ENCODE measurements at places on chromosomes 6 and 20. TPM values are rescaled to one million over a fixed set of nuclear protein-coding genes. Genes with fewer than 3 reads are reported as not detected.

The COL12A1 gene
- polyA plus RNA-seq, result not detected

DNA sequence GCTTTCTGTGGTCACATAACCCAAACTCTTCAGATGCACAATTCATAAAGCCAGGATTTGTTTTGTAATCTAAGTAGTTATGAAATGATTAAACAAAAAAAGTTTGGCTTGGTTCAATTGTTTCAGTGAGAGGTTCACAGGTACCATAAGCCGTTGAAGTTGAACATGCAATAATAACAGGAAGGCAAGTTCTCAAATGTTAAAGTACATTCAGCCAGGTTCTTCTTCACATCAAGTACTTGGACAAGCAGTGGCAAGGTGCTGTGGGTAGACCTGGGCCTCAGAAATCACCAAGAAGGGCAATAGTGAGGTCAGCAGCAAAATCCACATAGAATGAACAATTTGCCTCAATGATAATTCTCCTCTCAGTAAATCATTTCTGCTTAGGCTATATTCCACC, 175.5 kb downstream of the EPM2A start:
- H3K27me3 ChIP-seq, result no peaks in the 10 kb centered on the region
- DNase-seq, result no peak
- H3K27ac ChIP-seq, result no peak overlapping the region
- no peaks in the 10 kb centered on the region for H3K36me3 ChIP-seq
- no peaks in the 10 kb centered on the region for H3K4me1 ChIP-seq

GRCh38 chr20:11918391-11918845, 725 bp downstream of the BTBD3 start:
- H3K4me1 ChIP-seq, result no peaks in the 10 kb centered on the region
- H3K27me3 ChIP-seq, result no peaks in the 10 kb centered on the region
- no peak overlapping the region for H3K27ac ChIP-seq
- H3K36me3 ChIP-seq, result peaks cover 11% of the 10 kb centered on the region
- DNase-seq, result no peak

DNA sequence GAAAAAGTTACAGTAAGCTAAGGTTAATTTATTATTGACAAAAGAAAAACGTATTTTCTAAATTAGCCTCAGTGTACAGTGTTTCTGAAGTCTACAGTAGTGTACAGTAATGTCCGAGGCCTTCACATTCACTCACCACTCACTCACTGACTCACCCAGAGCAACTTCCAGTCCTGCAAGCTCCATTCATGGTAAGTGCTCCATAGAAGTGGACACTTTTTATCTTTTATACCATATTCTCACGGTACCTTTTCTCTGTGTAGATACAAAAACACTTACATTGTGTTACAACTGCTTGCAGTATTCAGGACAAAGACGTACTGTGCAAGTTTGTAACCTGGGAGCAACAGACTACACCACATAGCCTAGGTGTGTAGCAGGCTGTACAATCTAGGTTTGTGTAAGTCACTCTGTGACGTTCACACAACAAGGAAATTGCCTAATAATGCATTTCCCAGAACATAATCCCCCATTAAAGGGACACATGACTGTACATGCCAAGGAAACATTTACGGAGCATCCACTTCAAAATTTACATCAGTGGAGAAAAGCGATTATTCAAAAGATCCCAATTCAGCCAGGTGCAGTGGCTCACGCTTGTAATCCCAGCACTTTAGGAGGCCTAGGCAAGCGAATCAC, 133.4 kb downstream of the BANF2 start:
- no peak overlapping the region for H3K4me3 ChIP-seq
- no peaks in the 10 kb centered on the region for H3K4me1 ChIP-seq
- DNase-seq, result no peak
- H3K27me3 ChIP-seq, result no peaks in the 10 kb centered on the region
- no peaks in the 10 kb centered on the region for H3K36me3 ChIP-seq

- H3K4me1 ChIP-seq, result no peaks in the 10 kb centered on the region
- no peak overlapping the region for H3K27ac ChIP-seq
- H3K36me3 ChIP-seq, result peaks cover 84% of the 10 kb centered on the region
- no peak for DNase-seq
- no peaks in the 10 kb centered on the region for H3K27me3 ChIP-seq
Measured at GRCh38 chr6:42068173-42068572, 17.8 kb downstream of the TAF8 start.
